ENCODE measurements at places on chromosomes 5 and 9. TPM values are rescaled to one million over a fixed set of nuclear protein-coding genes. Genes with fewer than 3 reads are reported as not detected.
A peak's percentile ranks its signal among the peaks of the same experiment; 100 is the strongest.

DNA sequence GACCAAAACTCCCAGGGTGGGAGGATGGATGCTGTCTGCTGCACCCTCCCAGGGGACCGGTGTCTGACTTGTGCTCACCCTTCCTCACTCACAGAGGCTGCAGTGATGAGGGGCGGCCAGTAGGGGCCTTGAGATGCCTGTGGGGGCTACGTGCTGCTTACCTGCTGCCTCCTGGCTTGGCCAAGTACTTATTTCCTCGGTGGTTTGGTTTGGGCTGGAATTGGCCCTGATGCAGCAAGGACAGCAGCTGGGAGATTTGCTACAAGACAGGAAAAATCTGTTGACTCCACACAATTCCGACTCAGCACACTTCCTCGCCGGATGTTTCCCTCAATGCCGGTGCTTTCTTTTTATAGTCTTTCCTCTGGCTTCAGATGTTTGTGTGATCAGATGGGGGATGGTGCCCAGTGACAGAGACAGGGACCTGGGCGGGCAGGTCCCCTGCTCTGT, 6.6 kb downstream of the PCDH12 start:
- peak; percentile 71 for DNase-seq

DNA sequence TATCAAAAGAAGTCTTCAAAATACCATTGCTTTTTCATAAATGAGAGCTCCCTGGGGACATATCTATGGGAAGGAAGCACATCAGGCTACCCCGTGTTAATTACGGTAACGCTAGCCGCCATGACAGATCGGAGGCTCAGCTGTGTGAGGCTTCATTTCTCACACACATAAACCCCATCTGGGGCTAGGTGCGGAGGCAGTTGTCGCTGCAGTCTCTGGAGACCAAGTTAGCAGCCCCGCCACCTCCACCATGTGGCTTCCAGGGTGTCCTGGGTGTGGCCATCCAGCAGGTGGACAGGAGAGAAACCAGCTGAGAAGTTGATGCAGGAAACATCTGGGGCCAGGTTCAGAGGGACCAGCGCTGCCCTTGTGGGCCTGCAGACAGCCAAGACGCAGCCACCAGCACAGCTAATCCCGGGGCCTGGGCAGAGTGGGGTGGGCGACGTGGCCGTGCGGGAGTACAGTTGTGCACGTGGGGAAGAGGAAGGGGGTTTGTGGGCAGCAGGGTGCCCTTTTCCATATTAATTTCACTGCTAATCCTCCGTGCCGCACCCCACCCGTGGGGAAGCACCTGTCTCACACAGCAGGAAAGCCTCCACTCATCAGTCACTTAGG, 426.5 kb downstream of the IRX1 start:
- no peak for DNase-seq

Gene C1QTNF3
- polyA plus RNA-seq: 0.92 TPM

Gene CNTFR
- 0.42 TPM for polyA plus RNA-seq

- DNase-seq: no peak
These were observed 175.5 kb downstream of the ANXA1 start for GRCh38 chr9:73327149-73327548.

GRCh38 chr5:156036640-156037039, 290.3 kb upstream of the SGCD start:
- DNase-seq: no peak

DNA sequence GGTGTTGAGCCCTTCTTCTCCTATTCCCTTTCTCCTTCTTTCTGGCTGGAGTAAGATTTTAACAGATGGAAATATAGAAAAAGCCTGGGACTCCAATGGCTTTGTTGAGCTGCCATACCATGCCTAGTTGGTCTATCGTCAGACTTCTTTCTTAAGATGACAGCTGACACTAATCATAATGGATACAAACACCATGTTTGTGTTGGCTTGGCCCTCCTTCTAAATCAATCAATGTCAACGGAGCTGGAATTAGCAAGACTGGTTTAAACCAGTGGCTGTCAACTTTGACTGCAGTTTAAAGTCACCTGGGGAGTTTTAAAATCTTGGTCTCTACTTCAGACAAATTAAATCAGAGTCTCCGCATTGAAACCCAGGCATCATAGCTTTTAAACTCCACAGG, 264.5 kb upstream of the PRR16 start:
- DNase-seq: no peak

- DNase-seq: no peak
These were observed 294.5 kb upstream of the TAS2R1 start for GRCh38 chr5:9924614-9925013.

DNA sequence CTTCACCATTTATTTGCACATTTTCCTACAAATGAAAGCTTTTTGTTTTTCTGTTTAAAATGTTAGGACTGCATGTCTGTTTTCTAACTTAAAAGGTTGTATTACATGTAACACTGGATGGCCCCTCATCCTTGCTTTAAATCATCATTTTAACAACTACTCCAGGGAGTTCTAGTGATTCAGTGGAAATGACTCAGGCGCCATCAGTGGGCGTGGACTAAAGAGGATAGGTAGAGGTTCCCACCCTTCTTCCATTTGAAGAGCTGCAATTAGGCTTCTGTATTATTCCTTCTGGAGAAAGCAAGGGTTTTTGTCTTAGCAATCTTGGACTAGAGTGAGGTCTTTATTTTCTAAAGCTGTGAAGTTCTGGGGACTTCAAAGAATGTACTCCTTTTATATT, 213.7 kb downstream of the TMEM38B start:
- DNase-seq: no peak
